CD4-positive, alpha-beta memory T cell (primary cell): ENCODE measurements at places on chromosomes 16 and 17. TPM values are rescaled to one million over a fixed set of nuclear protein-coding genes. Genes with fewer than 3 reads are reported as not detected.

GRCh38 chr17:30372755-30373154 lies 6.0 kb upstream of the CPD start:
- H3K27me3 ChIP-seq, result no peaks in the 10 kb centered on the region
- no peak overlapping the region for H3K27ac ChIP-seq
- DNase-seq, result no peak
- no peak overlapping the region for H3K4me3 ChIP-seq
- no peaks in the 10 kb centered on the region for H3K36me3 ChIP-seq

- H3K27ac ChIP-seq, result no peak overlapping the region
- H3K36me3 ChIP-seq, result no peaks in the 10 kb centered on the region
- no peak overlapping the region for H3K4me3 ChIP-seq
- H3K27me3 ChIP-seq, result no peaks in the 10 kb centered on the region
- no peak for DNase-seq
Measured at GRCh38 chr17:21365016-21365415, 11.1 kb upstream of the KCNJ12 start.

DNA sequence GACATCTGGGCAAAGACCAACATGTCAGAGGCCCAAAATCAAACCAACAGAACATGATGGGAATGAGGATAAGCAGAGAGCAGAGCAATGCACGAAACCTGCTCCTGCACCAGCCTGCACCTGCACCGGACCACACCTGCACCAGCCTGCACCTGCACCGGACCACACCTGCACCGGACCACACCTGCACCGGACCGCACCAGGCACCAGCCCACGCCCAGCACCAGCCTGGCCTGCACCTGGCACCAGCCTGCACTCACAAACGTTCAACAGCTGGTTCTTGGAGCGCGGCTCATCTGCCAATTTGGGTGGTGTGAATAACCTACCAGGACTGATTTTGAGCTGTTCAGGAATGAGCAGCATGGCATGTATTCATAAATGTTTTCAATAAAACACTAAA lies 18.2 kb downstream of the CEP131 start:
- DNase-seq, result no peak
- H3K4me1 ChIP-seq, result no peaks in the 10 kb centered on the region
- no peaks in the 10 kb centered on the region for H3K27me3 ChIP-seq
- no peak overlapping the region for H3K4me3 ChIP-seq

DNA sequence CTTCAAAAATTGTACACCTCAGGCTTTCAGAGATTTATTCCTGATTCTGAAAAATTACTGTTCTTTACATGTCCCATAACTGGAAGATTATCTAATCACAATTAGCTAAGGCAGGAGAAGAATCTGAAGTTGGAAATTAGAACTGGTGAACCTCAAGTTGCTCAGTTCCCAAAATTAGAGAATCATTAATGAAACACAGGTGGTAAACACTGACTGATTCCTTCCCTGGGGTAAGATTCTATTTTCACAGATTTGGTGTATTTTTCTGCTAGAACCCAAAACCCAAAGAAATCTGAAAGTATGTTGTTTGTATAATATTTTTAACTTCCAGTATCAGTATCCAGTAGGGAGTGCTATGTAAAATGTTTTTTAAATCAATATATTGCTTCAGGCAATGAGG lies 25.7 kb downstream of the PHKB start:
- H3K4me1 ChIP-seq, result peaks cover 8% of the 10 kb centered on the region
- H3K36me3 ChIP-seq, result no peaks in the 10 kb centered on the region
- no peak overlapping the region for H3K4me3 ChIP-seq
- no peak for DNase-seq
- no peak overlapping the region for H3K27ac ChIP-seq

DNA sequence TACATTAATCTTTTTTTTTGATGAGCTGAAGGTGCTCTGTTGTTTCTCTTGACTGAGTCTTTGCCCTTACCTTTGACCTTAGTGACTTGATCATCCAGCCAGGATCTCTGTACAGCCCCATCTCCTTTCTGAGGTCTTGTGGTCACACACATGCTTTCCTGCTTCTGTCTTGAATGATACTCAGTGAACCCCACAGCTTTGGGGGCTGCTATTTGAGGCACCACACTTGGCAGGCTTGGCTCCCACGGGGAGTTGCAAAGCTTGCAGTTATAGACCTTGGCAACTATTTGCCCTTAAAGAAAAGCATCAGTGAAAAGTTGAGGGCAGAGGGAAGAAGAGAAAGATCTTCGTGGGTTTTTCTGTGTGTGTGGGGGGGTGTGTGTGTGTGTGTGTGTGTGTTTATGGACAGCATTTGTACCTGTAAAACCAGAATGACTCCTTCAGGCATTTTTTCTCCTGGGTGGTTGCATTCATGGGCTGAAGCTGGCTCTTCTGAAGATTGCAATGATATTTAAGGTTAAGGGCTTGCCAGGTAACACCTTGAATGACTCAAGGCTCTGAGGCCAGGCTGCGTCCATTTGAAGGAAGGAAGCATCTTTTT lies 101.6 kb downstream of the MSI2 start:
- no peak overlapping the region for H3K4me3 ChIP-seq
- peaks cover 39% of the 10 kb centered on the region for H3K4me1 ChIP-seq
- no peaks in the 10 kb centered on the region for H3K36me3 ChIP-seq
- H3K27me3 ChIP-seq, result no peaks in the 10 kb centered on the region
- H3K27ac ChIP-seq, result no peak overlapping the region

DNA sequence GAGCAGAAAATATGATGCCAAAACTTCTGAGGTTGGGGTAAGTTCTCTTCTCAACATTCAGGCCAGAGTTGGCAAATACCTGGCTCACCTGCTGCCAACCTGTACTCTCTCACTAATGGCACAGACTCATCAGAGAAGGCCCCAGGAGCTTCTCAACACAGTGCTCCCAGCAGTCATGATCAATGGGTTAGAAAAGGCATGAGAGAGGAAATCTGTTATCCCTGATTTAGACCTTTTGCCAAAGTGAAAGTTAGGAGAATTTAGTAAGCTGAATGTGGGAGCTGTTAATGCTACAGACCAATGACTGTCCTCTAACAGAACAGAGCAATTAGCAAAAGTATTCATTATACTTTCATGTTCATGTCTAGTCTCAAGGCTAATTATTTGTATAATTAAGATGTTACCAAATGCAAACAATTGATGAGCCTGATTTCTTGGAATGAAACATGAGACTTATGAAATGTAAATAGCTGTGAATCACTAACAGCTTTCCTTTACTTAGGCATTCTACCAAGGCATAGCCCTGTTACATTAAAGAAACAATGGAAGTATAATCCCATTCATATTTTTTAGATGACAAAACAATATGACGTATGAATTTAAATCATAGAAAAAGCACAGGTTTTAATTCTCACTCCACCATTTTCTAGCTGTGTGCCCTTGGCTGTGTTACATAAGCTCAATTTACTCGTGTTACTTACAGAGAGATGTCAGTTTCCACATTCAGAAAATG lies 68.7 kb upstream of the MARCHF10 start:
- no peaks in the 10 kb centered on the region for H3K4me1 ChIP-seq
- no peak overlapping the region for H3K27ac ChIP-seq
- H3K27me3 ChIP-seq, result no peaks in the 10 kb centered on the region
- DNase-seq, result no peak
- H3K36me3 ChIP-seq, result no peaks in the 10 kb centered on the region

DNA sequence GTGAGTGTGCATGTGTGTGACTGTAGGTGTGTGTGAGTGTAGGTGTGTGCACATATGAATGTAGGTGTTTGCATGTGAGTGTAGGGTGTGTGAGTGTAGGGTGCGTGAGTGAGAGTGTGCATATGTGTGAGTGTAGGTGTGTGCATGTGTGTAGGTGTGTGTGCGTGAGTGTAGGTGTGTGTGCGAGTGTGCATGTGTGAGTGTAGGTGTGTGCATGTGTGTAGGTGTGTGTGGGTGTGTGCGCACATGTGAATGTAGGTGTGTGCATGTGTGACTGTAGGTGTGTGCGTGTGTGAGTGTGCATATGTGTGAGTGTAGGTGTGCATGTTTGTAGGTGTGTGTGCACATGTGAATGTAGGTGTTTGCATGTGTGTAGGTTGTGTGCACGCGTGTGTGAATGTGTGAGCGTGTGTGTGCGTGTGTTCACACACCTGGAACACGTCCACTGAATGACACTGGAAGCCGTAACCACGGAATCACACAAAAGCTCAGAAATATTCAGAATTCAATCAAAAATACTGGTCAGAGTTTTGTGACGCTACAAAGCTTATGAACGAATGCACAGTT lies 30.6 kb downstream of the MRM3 start:
- no peaks in the 10 kb centered on the region for H3K27me3 ChIP-seq
- no peaks in the 10 kb centered on the region for H3K36me3 ChIP-seq
- no peak overlapping the region for H3K27ac ChIP-seq
- no peaks in the 10 kb centered on the region for H3K4me1 ChIP-seq
- DNase-seq, result no peak

DNA sequence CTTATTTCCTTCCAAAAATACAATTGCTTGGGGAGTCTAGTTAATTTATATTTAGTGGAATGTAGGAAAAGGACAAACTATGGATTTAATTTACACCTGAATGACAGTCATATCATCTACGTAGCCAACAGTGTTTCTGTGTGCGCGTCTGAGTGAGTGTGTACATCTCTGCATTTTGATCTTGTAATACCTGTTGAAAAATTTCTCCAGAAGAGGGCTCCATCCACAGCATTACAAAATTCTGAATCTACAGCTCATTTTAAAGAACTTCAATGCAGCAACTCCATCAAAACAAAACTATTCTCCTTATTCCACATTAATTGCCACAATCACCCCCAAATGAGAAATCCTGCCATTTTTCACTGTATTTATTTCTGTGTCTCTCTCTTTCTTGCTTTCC lies 3.9 kb downstream of the CDH13 start:
- peaks cover 11% of the 10 kb centered on the region for H3K27me3 ChIP-seq
- DNase-seq, result no peak
- H3K27ac ChIP-seq, result no peak overlapping the region
- H3K36me3 ChIP-seq, result no peaks in the 10 kb centered on the region
- H3K4me3 ChIP-seq, result no peak overlapping the region
- no peaks in the 10 kb centered on the region for H3K4me1 ChIP-seq

DNA sequence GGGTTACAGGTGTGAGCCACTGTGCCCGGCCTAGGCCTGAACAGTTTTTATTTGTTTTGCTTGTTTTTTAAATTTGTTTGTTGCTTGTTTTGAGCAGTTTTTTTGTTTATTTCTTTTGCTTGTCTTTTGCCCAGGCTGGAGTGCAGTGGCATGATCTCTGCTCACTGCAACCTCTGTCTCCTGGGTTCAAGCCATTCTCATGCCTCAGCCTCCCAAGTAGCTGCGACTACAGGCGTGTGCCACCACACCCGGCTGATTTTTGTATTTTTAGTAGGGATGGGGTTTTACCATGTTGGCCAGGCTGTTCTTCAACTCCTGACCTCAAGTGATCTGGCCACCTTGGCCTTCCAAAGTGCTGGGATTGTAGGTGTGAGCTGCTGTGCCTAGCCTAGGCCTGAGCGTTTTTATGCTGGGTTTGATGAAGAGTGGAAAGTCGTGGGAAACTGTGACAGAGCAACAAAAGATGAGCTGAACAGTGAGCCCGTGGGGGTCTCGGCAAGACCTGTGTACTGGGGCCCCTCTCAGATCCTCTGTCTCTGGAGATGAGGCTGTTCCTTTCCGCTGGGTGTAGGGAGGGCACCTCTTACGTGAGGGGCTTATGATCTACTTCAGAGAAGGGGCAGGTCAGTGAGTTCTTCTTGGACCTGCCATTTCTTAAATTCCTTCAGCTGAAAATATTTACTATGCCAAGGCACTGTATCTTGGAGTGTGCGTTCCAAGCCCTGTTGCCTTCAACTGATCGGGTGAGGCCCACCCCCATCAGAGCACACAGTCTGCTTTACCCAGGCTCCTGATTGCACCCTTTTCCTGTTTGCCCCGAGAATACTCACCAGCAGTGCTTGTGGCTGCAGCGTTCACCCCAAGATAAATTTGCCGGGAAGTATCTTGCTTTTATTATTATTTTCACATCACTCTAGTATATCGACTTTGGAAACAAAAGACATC lies 322.1 kb downstream of the SEC14L1 start:
- H3K4me1 ChIP-seq, result peaks cover 99% of the 10 kb centered on the region
- peak overlapping the region; percentile 28 for H3K4me3 ChIP-seq
- peak overlapping the region; percentile 73 for H3K27ac ChIP-seq
- H3K36me3 ChIP-seq, result peaks cover 9% of the 10 kb centered on the region
- DNase-seq, result no peak

DNA sequence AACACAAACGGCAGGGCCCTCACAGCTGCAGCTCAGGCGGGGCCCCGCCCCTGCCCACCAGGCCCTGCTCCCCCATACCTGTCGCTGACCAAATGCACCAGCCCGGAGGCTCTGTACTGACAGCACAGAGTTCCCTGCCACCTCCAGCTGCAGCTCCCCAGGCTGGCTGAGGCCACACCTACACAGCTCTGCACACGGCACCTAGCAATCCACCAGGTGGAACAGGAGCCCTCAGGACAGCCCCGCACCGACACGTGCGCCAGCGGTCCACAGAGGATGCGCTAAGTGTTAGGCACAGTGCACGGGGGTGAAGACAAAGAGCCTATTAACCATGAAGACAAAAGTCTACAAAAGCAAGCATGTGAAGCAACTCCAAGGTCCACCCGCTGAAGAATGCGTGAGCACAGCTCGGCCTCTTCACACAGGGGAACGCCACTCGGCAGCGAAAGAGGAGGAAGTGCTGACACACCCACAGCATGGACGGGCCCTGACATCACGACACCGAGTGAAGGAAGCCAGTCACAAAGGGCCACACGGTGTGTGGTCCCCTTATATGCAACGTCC lies 5.4 kb downstream of the ZCCHC14 start:
- H3K36me3 ChIP-seq, result no peaks in the 10 kb centered on the region
- no peak overlapping the region for H3K4me3 ChIP-seq
- H3K27ac ChIP-seq, result no peak overlapping the region
- no peaks in the 10 kb centered on the region for H3K27me3 ChIP-seq
- DNase-seq, result peak; percentile 23
- peaks cover 83% of the 10 kb centered on the region for H3K4me1 ChIP-seq

DNA sequence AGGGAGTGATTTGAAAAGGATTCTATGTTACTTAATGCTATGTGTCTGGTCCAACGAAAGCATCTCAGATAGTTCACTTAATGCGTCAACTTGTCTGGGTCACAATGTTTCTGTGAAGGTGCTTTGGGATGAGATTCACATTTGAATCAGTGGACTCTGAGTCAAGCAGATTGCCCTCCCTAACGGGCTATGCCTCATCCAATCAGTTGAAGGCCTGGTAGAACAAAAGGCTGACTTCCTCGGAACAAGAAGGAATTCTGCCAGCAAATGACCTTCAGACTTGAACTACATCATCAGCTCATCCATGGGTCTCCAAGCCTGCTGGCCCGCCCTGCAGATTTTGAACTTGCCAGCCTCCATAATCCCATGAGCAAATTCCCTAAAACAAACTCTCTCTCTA lies 15.2 kb downstream of the EMP2 start:
- no peak for DNase-seq
- H3K4me3 ChIP-seq, result no peak overlapping the region
- no peaks in the 10 kb centered on the region for H3K36me3 ChIP-seq
- H3K4me1 ChIP-seq, result no peaks in the 10 kb centered on the region
- H3K27me3 ChIP-seq, result no peaks in the 10 kb centered on the region
- H3K27ac ChIP-seq, result no peak overlapping the region

The ARL5C gene
- total RNA-seq, result not detected

The ATMIN gene
- 45.4 TPM for total RNA-seq

The RMI2 gene
- total RNA-seq, result 1.5 TPM

The KRT15 gene
- total RNA-seq, result not detected

The TMEM98 gene
- not detected for total RNA-seq

The ACTG1 gene
- total RNA-seq, result 1,031 TPM

The KRT27 gene
- total RNA-seq, result not detected
